ENCODE measurements at places on chromosomes 1 and 21.

DNA sequence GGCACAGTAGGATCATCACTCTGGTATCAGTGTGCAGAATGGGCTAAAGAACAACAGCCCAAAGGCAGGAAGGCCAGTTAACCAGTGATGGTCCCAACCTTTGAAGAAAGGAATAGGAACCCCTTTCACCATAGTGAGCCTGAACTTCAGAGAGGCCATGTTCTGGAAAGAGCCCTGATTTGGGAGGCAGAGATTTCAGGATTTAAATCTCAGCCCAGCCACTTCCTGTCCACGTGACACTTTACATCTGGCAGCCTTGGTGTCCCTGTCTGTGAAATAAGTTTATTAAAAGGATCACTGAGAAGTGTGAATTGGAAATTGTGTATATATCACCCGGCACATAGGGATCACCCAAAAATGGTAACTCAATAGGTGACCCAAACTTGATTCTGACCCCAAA lies 13.0 kb downstream of the MATN1 start:
- DNase-seq = no peak

- no peak for DNase-seq
Measured at GRCh38 chr1:59601041-59601441, 213.7 kb upstream of the HOOK1 start.

- DNase-seq = no peak
Measured at GRCh38 chr21:26572702-26573381, at the start of gene CYYR1. Gene CYYR1 (minus strand): TSS chr21:26573286. CDS start chr21:26572940, 346 bp downstream.

- DNase-seq = peak; percentile 55
Measured at GRCh38 chr1:182143154-182143657, 81.7 kb upstream of the ZNF648 start.

- no peak for DNase-seq
Measured at GRCh38 chr1:43882763-43883162, 50.8 kb upstream of the ARTN start.

GRCh38 chr1:110292031-110292741 lies 47.0 kb upstream of the RBM15 start:
- DNase-seq = no peak

DNA sequence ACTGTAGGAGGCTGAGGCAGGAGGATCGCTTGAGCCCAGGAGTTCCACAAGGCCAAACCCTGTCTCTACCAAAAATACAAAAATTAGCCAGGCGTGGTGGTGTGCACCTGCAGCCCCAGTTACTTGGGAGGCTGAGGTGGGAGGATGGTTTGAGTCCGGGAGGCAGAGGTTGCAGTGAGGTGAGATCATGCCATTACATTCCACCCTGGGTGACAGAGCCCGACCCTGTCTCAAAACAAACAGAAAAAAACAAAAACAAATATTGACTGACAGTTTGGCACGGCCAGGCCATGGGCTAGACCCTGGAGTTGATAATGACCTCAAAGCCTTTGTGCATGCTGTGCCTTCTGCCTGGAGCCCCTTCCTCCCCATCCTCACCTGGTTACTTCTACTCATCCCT lies 19.2 kb upstream of the RSPO1 start:
- DNase-seq = no peak

- no peak for DNase-seq
Measured at GRCh38 chr1:107879927-107880326, 85.1 kb downstream of the VAV3 start.

DNA sequence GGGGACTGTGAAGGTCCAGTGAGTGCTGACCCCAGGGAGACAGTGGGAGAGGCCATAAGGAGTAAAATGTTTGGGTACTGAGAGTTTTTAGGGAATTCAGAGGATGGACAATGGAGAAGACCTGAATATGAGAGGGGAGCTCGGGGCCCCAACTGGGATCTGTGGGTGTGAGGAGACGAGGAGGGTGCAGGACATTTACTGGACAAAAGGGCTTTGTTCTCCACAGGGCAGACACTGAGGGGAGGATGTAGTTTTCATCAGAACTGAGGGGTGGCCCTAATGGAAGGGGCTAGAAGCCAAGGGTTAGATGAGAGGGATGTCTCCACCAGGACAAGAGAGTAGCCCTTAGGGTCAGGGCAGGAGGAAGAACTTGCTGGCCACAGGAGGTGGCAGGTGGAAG lies 30.0 kb downstream of the TMCC2 start:
- DNase-seq = no peak

- DNase-seq = no peak
Measured at GRCh38 chr21:45496151-45496967, 45.9 kb downstream of the SLC19A1 start.

DNA sequence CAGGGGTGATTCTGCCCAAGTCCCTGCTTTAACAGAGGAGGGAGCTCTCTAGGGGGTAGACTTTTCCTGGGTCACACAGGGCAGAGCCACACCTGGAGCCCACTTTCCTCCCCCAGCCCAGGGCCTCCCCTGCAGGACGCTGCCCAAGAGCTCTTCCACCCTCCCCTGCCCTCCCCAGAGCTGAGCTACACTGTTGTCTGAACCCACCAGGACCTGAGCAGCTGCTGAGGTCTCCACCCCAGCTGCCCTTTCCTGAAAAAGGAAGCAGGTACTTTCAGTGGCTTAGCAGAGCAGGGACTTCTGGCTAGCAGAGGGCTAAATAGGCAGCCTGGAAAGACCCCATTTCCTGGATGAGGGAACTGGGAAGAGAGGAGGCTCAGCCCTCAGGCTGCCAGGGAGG lies 169.3 kb upstream of the ETV3 start:
- DNase-seq = no peak

DNA sequence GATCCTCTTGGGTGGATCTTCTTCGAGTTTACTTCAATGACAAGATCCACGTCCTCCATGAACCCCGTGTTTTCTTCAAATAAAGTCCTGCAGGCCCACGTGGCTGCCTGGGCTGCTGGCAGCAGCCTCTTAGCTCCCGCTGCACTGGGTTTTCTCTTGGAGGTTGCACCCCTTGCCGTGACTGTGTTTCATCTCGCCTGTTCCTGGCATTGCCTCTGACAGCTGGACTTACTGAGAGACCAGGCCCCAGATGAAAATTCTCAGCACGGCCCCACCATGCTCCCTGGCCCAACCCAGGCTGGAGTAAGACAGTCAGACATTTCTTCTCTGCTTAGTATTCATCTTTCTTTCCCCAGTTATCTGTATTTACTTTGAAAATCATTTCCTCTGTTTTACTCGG lies 274.8 kb upstream of the RUNX1 start:
- DNase-seq = no peak

- DNase-seq = no peak
Measured at GRCh38 chr1:6358144-6358624, 35.4 kb downstream of the ACOT7 start.

GRCh38 chr21:15682186-15682895 lies 47.4 kb upstream of the USP25 start:
- DNase-seq = no peak

DNA sequence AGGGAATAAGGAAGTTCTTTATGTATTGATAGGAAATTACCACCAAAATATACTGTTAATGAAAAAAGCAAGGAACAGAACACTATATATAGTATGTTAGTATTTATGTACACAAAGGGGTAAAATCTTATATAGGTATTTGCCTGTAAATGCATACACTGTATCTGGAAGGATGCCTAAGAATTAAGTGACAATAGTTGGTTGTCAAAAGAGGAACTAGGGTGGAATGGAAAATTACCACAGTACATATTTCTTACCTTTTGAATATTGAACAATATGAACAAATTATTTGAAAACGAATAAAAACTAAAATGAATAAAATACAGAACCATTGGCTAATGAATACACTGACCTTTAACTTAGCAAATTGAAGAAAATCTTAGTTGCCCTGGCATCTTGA lies 13.6 kb downstream of the ARPC5 start:
- no peak for DNase-seq

DNA sequence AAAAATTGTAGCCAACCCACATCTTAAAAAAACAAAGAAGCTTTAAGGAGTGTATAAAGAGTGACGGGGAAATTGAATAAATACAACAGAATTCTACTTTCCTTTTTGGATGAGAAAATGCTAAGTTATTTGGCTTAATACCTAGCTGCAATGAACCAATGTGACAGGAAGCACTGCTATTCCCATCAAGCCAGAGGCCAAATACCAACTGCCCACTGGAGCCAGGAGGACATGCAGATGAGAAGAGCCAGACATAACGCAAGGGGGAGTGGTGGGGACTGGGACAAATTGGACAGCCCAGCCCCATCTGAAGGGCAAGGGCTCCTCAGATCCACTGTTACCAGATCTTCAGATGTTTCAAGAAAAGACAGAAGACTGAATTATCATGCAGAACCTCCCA lies 25.7 kb downstream of the DNAJC11 start:
- no peak for DNase-seq

DNA sequence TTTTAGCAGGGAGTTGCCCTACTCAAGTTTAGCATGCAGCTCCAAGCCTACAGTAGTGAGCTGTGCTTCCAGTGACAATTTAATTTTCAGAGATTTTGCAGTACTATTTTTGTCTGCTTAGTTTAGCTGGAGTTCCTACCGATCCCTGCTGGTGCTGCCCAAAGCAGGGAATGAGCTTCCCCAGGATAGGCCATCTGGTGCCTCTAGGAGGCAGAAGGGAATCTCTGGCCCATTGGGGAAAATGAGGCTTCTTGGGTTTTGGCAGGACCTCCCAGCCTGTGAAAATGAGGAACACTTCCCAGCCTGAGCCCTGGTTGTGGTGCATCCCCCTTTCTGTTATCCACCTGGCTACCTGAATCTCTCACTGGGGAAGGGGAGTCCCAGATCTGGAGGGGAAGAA lies 149.2 kb downstream of the RASAL2 start:
- DNase-seq = no peak

DNA sequence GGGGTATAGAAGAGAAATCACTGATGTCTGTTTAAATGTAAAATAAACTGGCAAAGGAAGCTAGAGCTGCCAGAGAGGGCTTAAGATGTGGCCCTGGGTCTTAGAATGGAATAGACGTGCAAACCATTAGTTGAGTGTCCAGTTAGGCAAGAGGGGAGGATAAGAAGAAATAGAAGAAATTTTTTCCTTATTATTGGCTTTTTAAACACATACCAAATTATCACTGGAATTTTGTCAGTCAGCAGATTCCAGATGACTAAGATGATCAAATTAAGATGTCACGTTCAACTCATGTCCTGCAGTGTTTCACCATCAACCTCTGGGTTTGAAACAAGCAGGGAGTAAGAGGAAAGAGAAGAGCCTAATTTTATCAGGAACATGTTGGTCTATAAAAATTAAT lies 71.6 kb upstream of the C1orf21 start:
- DNase-seq = no peak

GRCh38 chr1:92184632-92185031 lies 33.1 kb upstream of the C1orf146 start:
- DNase-seq = no peak

DNA sequence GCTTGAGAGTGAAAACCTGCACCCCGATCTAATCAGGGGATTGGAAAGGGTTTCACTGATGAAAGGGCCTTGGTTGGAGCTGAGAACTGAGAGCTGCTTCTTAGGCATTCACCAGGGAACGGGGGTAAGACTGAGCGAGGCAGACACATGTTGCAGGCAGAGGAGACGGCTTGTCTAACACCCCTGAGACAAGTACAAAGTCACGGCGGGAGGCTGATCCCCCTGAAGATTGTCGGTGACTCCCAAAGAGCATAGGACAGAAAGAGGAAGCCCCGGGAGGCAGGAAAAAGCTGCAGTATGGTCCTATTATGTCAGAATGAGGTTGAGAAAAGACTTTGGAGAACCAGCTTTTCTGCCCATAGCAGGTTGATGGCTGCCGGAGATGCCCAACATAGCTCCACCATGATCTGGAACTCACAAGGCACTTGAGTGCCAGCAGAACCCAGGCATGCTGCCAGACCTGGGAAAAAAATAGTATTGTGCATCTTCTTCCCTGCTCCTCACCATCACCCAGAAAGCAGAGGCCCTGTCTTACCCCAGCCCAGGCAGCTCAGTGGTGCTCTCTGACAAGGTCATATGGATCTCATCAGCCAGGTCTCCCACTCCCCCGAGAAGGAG lies 463.9 kb upstream of the PROX1 start:
- DNase-seq = no peak

- no peak for DNase-seq
Measured at GRCh38 chr1:203985044-203985443, 87.9 kb upstream of the SOX13 start.

DNA sequence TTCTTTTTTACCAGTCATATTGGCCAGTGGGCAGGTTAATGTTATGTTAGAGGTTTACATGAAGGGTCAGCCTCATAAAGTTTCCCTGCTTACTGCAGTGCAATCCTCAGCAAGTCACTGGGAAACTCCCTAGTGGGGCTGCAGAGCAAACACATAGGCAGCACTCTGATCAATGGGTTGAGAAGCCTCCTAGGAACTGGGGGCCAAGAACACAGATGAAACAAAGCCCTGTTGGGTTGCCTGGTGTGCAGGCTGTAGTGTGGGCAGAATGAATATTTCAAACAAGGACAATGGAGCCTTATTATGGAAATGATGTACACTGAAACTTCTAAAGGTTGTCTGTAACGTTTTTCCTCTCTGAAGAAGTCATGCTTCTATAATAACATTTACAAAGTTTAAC lies 431.6 kb upstream of the PTBP2 start:
- no peak for DNase-seq

DNA sequence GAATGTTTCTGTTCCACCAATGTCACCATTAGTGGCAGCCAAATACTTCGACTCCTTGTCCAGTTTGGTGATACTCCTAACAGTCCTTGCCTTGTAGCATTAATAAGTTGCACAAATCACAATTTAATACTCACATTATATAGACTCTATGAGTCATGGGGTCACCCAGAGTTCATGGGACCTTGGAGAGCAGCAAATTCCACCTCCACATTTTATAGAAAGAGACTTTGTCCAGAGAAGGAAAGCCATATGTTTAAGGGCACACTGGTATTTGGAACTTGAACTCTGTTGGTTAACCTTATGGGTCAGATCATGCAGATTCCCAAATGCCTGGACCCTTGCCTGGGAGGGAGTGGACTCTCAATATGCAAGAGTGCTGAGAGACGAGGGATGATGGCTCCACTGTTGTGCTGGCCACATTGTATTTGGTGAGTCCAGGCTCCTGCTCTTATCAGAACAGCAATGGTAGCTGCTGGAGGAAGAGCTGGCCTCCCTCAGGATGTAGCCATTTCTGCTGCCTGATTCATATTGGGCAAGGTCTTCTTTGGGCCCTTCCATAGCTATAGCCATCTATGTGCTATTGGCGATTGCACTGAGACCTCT lies 30.6 kb downstream of the DNAJC6 start:
- no peak for DNase-seq

DNA sequence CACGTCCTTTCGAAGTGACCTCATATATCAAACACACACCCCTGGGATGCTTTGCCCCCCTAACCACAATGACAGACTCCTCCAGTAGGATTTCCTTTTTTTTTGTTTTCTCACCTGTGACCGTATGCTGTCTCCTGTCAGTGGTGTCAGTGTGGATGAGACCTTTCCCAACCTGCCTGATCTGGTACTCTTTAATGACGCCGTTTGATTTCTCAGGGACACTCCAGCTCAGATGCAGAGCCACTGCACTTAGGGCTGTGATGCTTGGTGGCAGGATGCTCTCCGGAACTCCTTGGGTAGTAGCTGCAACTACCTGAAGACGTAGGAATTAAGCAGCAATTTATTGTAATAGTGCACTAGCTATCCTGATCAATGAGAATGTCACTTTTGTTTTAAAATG lies 212.6 kb downstream of the KCTD3 start:
- no peak for DNase-seq

DNA sequence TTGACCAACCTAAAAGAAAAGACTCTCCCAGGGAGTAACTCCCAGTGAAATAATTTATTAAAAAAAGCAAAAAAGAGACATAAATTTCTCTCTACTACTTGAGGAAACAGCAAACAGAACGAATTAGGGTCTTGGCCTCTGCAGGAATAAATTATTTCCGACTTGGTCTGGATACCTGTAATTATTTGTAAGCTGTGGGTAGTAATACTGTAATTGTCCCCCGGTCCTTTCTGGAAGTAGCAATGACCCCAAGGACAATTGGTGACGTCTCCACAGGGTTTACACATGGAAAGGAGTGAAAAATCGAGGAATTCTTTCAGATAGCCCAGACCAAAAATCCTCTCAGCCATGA lies 3.7 kb upstream of the SIM2 start:
- no peak for DNase-seq

Measured in NCI-H1930 (cell line).